ENCODE measurements at places on chromosomes 5 and 9. TPM values are rescaled to one million over a fixed set of nuclear protein-coding genes. Genes with fewer than 3 reads are reported as not detected.

The SPINK5 gene
- not detected for total RNA-seq

- no peak for DNase-seq
Measured at GRCh38 chr9:127612939-127613582, 984 bp downstream of the STXBP1 start.

The RECK gene
- total RNA-seq, result 2.3 TPM

DNA sequence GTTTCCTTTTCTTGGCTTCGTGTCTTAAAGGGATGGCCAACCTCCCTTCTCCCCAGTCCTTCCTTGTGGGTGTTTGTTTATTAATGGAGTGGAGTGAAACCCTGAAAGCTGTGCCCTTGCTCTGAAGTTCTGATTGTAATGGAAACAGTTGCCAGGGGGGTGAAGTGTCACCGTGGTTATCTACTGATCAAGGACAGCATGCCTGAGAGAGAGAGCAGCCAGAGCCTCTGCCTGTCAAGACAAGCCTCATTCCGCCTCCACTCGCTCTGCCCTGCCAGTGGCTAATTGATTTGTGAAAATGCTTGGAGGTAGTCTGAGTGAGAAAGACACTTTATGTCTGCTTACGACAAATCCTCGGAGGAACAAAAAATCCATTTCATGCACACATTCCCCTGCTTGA lies 143.7 kb upstream of the SLC30A5 start:
- no peak for DNase-seq

DNA sequence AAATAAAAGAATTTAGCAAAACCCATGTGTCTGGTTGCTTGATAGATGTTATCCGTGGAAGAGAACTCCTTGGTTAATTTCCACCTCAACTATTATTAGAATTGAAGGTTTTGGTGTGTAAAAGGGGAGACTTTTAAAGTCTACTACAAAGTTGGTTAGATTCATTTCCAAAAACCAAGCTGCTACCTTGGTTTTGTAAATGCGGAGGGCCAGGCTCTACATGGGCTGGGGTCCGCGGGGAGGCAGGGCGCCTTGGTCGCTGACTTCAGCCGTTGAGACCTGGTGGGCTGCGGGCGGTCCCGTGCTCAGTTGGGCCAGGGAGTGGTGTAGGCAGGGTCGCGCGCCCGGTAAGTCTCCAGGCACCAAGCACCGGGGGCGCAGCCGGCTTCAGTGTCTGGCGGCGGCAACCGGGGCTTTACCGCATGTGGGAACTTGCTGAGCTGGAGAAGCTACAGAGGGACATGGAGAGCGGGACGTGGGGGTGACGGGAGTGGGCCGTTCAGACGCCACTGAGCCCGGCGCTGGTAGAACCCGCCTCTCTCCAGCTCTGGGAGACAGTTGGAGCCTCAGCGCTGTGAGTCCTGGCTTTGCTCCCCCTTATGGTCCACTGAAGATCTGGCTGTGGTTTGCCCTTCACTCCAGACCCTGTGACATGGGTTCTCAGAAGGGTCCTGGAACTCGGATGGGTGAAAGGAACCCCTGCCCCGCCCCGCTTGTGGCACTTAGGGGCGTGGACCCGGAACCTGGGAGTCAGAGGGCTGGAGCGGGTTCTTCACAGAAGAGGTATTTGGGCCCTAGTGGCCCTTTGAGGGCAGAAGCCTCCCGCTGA lies 11.8 kb downstream of the NR2F1 start:
- DNase-seq, result no peak

The TMEFF1 gene
- total RNA-seq, result 1.9 TPM

- no peak for DNase-seq
Measured at GRCh38 chr9:131505012-131505411, 2.3 kb downstream of the POMT1 start.

GRCh38 chr5:90571147-90571773 lies 12.7 kb downstream of the ADGRV1 start:
- DNase-seq, result no peak

The NFIL3 gene
- 64.2 TPM for total RNA-seq

DNA sequence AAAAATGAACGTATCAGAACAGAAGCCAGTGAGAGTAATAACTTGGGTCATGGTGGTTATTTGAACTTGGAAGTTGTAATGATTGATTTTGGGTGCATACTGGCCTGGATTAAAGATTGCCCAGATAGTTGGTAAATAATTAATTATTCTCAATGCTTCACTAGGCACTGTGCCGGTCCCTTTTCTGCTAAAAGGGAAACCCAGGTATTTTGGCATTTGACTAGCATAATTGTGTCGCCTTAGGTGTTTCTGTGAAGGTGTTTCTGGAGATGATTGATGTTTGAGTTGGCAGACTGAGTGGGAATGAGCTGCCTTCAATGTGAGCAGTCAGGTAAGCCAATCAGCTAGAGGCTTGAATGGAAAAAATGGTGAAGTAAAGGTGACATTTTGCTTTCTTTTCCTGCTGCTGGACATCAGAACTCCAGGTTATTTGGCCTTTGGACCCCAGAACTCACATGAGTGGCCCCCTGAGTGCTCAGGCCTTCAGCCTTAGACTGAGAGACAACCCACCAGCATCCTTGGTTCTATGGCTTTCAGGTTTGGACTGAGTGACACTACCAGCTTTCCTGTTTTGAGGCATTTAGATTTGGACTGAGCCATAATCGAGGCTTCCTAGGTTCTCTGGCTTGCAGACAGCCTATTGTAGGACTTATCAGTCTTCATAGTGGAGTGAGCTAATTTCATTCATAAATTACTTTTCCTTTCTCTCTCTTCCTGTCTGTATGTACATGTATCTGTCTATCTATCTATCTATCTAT lies 120.7 kb upstream of the PAPPA start:
- no peak for DNase-seq
